ENCODE measurements at places on chromosomes 3 and 15. TPM values are rescaled to one million over a fixed set of nuclear protein-coding genes. Genes with fewer than 3 reads are reported as not detected.

The FAM43A gene
- 33.5 TPM for total RNA-seq

DNA sequence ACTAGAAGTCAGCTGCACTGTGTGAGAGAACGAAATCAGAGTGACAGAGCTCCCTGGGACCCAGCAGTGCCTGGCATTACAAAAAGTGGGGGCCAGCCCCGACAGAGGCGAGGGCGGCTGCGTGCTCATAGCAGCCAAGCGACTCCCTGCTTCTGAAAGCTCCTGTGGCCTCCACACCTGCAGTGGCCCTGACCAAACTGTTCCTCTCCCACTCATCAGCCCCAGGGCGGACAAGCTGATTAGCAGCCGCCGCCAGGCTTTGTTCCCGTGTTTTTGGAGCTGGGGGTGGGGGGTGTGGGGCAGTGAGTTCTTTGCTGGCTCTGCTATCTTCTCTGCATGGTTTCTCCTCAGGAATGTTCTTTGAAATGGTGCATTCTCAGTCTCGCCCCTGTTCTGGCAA lies 58.1 kb downstream of the DGKG start:
- DNase-seq, result no peak

The CPA3 gene
- total RNA-seq, result not detected

GRCh38 chr3:127565711-127566110 lies 24.8 kb downstream of the TPRA1 start:
- no peak for DNase-seq

The CHDH gene
- 1.0 TPM for total RNA-seq

The SEMA7A gene
- 41.4 TPM for total RNA-seq

GRCh38 chr3:64276131-64276530 lies 50.9 kb upstream of the PRICKLE2 start:
- DNase-seq, result no peak

DNA sequence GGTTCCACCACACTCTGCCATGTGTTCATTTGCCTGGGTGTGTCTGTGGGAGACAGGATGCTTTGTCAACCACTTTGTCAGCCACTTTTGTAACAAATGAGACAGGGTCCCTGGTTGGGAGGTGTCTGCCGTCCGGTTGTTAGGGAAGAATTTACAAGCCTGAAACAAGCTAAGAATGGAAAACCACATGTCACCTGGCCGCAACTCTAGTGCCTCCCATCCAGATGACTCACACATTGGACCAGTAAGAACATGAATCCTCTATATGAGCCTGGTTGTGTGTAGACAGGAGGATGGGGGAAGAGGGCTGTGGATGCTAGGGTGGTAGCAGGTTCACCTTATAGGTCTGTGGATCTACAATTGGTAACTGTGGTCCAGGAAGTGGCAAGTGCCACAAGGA lies 335.3 kb downstream of the CLSTN2 start:
- no peak for DNase-seq

- DNase-seq, result peak; percentile 85
Measured at GRCh38 chr15:59917504-59918157, 86.5 kb upstream of the FOXB1 start.

DNA sequence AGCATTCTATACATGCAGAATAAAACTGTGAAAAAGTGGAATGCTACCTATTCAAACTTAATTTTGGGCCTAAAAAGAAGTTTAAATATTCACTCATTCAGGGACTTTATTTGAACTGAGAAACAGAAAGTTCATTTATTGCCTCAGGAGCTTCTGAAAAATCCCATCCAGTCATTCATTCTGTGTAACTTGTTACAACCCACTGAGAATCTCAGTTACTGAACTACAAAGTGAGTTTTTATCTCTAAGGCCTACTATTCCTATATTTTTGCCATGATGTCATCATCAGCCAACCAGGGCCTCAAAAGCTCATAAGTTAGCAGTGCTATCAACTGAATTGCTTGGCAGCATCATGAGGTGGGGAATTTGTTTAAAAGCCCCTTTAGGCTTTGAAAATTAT lies 98.0 kb upstream of the BOC start:
- DNase-seq, result no peak

DNA sequence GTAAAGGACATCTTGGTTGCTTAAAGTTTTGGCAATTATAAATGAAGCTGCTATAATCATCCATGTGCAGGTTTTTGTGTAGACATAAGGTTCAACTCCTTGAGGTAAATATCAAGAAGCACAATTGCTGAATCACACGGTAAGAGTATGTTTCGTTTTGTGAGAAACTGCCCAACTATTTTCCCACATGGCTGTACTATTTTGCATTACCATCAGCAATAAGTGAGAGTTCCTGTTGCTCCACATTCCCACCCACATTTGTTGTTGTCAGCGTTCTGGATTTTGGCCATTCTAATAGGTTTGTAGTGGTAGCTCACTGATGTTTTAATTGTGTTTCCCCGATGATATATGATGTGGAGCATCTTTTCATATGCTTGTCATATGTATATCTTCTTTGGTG lies 118.5 kb upstream of the KCNMB2 start:
- DNase-seq, result no peak

GRCh38 chr3:170483485-170484262 lies 65.0 kb downstream of the CLDN11 start:
- no peak for DNase-seq

The GUCA1C gene
- total RNA-seq, result not detected

GRCh38 chr3:52650439-52650838 lies 35.3 kb downstream of the PBRM1 start:
- DNase-seq, result no peak

DNA sequence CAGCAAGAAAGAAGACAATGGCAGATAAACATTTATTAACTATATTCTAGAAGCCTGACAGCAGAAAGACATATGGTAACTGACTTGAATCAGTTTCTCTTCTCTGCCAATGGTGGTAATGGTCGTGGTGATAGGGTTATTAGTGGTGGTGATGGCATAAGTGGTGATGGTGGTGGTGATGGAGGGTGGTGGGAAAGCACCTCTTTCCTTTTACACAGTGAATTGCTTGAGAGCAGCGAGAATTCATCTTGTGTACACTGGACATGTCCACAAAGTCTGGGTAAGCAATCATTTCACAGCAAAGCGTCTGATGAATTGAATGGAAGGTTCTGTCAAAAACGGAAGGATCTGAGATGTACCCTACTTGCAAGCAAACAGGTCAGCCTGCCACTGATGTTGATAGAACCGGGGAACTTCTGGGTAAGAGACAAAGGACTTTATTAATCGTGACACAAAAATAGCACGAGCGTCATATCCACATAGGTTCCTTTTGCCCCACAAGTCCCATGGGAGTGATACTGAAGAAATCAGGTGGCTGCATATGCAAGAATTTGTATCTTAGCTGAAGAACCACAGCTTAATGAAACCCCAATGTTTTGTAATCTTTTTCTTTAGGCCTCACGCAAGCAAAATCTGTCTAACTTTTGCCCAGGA lies 23.5 kb upstream of the TBC1D5 start:
- DNase-seq, result no peak

DNA sequence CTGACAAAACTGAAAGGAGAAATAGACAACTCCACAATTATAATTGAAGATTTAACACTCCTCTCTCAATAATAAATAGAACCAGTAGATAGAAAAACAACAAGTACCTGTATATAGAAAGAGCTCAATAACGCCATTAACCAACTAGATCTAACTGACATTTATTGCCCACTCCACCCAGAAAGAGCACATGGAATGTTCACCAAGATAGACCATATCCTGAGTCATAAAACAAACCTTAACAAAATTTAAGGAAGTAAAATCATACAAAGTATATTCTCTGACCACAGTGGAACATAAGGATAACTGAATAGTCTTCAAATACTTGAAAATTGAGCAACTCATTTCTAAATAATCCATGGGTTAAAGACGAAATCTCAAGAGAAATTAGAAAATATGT lies 25.1 kb downstream of the KBTBD12 start:
- DNase-seq, result no peak

DNA sequence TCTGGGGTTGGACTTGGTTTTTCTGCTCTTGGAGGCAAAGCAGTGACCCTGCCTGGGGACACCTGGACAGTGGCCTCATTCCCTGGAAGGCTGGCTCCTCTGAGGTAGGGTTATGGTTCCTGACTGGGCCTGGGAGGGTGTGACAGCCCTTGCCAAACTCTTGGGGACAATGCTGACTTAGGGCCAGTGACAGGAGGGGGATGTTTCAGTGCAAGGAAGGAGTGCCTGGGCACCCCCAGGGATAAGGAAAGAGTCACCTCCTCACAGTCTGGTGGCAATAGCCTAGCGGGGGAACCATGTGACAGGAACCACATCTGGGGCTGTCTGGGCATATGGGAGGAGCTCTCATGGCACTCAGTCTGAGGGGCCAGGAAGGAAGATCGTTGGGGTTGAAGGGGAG lies 91.8 kb downstream of the ABHD5 start:
- DNase-seq, result no peak
